ENCODE measurements at places on chromosomes 5 and 9.
A peak's percentile ranks its signal among the peaks of the same experiment; 100 is the strongest.

DNA sequence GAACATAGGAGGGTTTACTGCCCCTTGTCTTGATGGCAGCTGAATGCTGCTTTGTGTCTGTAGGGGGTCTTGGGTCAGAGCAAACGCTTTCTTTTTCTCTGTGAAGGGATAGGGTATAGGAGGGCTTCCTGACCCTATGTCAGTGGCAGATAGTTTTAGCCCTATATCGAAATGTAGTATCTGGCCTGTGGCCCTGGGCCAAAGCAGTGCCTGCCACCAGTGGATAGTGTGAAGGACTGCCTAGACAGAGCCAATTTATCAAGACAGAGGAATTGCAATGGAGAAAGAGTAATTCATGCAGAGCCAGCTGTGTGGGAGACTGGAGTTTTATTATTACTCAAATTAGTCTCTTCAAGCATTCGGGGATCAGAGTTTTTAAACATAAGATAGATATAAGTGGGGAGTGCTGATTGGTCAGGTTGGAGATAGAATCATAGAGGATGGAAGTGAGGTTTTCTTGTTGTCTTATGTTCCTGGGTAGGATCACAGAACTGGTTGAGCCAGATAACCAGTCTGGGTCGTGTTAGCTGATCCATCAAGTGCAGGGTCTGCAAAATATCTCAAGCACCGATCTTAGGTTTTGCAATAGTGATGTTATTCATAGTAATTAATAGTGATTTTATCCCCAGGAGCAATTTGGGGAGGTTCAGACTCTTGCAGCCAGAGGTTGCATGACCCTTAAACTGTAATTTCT is 178.5 kb downstream of the GDNF start:
- DNase-seq = no peak

GRCh38 chr5:118905196-118905595 is 83.2 kb downstream of the DTWD2 start:
- no peak for DNase-seq

- DNase-seq = peak; percentile 35
These were observed 31.1 kb upstream of the ADAMTSL1 start for GRCh38 chr9:18442629-18443491.

DNA sequence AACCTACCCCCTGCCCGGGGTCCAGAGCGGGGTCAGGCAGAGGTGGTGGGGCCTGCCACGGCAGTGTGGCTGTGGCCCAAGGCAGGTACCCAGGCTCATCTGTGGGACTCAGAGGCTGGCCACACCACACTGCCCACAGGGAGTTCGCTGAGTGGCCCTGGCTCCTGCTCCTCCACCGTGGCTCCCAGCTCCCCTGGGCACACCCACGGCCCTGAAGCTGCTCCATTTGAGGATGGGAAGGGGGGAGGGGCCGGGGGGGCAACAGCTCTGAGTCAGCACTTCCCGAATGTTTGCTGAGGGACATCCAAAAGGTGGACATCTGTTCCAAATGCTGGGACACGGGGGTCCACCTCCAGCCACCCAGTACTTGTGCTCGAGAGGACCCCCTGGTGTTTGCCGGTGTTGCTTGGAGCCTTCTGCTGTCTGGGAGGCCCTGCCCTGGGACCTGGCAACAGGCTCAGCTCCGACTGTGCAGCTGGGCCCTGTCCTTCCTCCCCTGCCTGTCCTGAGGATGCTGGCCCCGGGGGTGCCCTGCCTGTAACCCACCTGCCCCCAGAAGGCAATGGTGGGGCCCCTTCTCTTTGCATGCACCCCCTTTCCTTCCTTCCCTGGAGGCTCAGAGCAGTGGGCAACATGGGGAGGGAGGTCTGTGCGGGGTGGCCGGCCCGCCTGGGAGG is 2.5 kb upstream of the NRARP start:
- no peak for DNase-seq

- no peak for DNase-seq
These were observed 53.3 kb downstream of the EPB41L4B start for GRCh38 chr9:109267555-109267954.

DNA sequence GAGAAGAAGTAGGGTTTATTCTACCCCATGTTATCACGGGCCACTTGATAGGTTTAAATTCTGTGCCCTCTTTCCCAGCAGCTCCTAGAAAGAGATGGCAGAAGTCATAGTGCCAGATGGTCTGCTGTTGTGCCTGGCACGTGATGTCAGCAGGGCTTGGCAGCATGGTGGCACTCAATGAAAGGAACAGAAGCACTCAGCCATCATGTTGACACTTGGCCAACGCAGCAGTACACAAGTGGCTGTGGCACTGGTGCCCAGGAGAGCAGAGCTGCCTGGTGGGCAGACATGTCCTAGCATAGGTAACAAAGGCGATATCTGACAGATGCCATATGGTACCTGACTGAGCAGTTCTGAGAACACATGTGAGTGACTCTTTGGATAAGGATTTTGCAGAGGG is 796.4 kb upstream of the ACO1 start:
- DNase-seq = no peak

- DNase-seq = no peak
These were observed 9.8 kb downstream of the COL5A1 start for GRCh38 chr9:134651226-134651905.

DNA sequence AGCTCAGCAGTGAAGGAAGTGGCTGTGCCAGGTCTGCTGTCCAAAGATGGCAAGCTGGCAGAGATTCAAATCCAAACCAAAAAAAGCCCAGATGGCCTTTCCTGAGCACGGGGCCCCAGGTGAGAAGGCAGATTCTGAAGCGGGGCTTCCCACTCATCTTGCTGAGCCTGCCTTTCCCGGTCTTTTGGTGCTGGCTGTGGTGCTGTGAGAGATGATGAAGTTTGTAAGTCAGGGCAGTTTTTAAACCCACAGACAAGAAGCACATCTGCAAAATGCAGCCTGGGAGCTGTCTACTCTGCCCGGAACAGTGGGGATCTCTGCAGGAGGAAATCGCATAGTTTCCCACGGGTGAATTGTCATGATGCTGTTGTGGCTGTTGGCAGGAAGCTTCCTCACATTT is 85.0 kb upstream of the IRX4 start:
- no peak for DNase-seq

DNA sequence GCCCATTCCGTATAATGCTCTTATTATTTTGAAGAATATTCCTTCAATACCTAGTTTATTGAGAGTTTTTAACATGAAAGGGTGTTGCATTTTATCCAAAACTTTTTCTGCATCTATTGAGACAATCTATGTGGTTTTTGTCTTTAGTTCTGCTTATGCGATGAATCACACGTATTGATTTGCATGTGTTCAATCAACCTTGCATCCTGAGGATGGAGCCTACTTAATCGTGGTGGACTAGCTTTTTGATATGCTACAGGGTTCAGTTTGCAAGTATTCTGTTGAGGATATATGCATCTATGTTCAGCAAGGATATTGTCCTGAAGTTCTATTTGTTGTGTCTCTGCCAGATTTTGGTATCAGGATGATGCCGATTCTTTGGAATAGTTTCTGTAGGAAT is 1070.3 kb upstream of the CDH18 start:
- DNase-seq = no peak

DNA sequence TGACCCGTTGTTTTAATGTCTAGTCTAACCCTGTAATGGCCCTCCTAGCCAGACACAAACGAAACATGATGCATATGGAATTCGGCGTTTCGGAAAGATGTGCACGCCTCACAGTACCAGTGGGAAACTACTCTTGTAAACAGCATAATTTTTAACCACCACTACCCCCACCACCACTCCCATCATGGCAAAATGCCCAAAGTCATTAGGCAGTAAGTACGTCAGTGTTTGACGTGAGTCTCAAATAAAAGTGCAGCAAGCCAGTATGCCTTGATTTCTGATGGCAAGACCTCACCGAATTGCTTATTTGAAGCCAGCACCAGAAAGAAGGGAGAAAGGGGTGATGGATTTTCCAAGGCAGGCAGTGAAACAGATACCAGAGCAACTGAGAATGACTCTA is 71.4 kb downstream of the ADRB2 start:
- DNase-seq = no peak

DNA sequence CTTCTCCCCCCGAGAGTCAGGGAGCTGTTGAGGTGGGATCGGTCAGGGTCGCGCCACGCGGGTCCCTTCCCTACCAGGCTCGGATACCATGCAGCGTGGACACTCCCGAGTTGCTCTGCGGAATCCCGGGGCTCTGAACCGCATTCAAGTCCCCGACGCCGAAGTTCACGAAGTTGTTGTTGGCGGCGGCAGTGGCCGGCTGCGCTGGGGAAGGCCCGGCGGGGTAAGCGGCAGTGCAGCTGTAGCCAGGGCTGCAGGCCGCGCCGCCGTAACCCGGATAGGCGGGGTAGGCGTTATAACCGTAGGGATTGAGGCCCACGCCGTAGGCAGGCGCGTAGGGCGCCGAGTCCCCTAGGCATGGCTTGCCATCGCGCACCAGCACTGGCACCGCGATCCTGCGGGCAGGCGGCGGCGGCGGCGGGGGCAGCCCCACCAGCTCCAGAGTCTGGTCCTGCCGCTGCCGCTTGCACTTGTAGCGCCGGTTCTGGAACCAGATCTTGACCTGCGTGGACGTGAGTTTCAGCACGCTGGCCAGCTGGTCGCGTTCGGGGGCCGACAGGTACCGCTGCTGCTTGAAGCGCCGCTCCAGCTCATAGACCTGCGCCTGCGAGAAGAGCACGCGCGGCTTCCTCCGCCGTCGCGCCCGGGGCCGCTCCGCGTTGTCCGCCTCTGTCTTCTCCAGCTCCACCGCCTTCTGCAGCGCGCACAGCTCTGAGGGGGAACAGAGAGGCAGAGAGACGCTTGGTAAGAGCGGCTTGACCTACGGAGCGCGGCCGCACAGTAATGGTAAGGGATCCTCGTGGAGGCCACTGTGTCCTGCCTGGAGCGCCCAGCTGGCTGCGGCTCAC is 2.3 kb downstream of the NKX2-5 start:
- DNase-seq = no peak

GRCh38 chr5:41097642-41098041 is 26.5 kb upstream of the MROH2B start:
- no peak for DNase-seq

DNA sequence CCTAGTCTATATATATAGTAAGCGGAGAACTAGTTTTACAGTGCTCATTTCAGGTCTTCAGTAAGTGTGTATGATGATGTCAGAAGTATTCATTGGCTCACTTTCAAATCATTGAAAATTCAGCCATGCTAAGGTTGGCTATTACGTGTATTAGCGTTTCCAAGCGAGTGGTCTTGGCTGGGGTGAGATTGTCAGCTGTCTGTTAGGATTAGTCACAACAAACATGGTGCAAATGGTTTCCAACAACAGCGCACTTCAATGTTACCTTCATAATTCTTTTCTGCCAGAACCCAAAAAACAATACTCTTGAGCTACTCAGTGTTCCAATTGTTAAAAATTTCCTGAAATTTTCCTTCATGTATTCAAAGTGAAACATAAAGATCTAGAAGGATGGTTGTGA is 283.0 kb downstream of the AOPEP start:
- DNase-seq = no peak

DNA sequence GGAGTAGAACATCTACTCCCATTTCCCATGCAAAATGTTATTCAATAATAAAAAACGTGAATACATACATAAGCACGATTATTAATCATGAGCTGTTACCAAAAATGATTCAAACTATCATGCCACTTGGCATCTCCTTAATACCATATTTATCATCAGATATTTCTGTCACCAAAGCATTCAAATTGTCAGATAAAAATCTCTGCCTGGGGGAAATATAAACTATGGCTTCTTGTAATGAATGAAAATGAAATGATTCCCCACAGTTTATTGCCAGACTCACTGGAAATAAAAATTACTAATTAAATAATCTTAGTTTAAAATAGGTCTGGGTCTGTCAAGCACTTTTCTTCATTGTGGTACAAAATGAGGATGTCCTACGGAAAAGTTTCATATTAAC is 265.4 kb downstream of the EDIL3 start:
- no peak for DNase-seq

GRCh38 chr5:80408484-80409366 is 861 bp downstream of the ZFYVE16 start:
- peak; percentile 44 for DNase-seq

GRCh38 chr9:105414947-105415661 is 32.7 kb upstream of the FSD1L start:
- peak; percentile 68 for DNase-seq

DNA sequence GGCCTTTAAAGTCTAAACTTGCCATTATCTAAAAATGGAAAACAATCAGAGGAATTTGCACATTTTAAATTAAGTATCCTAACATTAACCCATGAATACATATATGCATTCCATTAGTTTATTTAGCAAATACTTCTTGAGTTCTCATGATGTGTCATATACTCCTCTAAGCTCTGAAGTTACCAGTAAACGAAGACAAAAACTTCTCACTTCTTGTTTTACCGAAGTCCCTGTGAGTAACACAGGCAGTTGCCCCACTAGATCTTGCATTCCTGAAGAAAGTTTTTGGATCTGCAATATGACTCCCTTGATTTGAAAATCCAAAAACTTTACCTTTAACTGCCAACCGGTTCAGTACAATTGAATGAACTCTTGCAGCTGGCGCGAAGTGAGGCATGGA is 439.0 kb upstream of the MPDZ start:
- no peak for DNase-seq

- no peak for DNase-seq
These were observed 577.7 kb upstream of the FTMT start for GRCh38 chr5:121273833-121274433.

GRCh38 chr9:91059713-91060112 is 258.1 kb downstream of the SYK start:
- DNase-seq = no peak

- DNase-seq = no peak
These were observed 101.2 kb upstream of the EFNA5 start for GRCh38 chr5:107771926-107772325.

- no peak for DNase-seq
These were observed 384.6 kb upstream of the KLF4 start for GRCh38 chr9:107874137-107874536.

DNA sequence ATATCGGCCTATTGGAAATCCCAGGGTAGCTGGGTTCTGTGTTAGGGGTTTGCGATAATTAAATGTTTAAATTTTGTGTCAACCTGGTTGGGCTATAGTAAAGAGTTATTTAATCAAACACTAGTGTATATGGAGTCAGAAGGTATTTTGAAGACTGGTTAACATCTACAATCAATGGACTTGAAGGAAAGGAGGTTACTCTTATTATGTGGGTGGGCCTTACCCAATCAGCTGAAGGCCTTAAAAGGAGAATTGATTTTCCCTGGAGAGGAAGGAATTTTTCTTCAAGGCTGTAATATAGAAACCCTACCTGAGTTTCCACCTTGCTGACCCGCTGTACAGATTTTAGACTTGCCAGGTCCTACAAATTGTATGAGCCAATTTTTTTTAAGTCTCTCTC is 411.4 kb downstream of the IRX1 start:
- no peak for DNase-seq

- DNase-seq = no peak
These were observed 66.3 kb downstream of the RGMB start for GRCh38 chr5:98839469-98840383.
